ENCODE measurements at places on chromosomes 4 and X. TPM values are rescaled to one million over a fixed set of nuclear protein-coding genes. Genes with fewer than 3 reads are reported as not detected.

CCNI gene
- 238 TPM for total RNA-seq

RNF175 gene
- total RNA-seq, result not detected

MAGEB1 gene
- total RNA-seq, result not detected

HSD17B11 gene
- 26.9 TPM for total RNA-seq

CFAP47 gene
- total RNA-seq, result not detected

ZNF711 gene
- not detected for total RNA-seq

PGAM4 gene
- total RNA-seq, result not detected

DIAPH2 gene
- 10.6 TPM for total RNA-seq
